ENCODE measurements at places on chromosomes 13 and 19.
A peak's percentile ranks its signal among the peaks of the same experiment; 100 is the strongest.

GRCh38 chr13:78649997-78650716 lies 8.8 kb downstream of the OBI1 start:
- DNase-seq, result no peak

DNA sequence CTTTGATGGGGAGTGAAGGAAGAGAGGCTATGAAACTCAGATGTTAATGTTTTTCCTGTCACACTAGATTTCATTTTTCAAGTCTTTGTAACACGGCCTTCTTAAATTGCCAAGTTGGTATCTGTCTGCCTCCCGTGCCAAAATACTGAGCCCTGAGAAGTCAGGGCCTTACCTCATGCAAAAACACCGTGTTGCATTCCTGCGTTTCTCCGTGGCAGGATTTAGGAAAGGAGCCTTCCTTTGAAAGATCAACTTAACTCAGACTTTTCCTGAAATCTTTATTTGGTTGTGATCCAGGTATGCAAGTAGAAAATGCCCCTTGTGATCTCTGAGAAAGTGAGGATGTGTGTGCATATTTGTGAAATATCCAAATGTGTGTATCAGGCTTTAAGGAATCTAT lies 1291.0 kb upstream of the SLC10A2 start:
- no peak for DNase-seq

- peak; percentile 56 for DNase-seq
Observed at GRCh38 chr13:20703780-20704458, 420 bp downstream of the IL17D start.

DNA sequence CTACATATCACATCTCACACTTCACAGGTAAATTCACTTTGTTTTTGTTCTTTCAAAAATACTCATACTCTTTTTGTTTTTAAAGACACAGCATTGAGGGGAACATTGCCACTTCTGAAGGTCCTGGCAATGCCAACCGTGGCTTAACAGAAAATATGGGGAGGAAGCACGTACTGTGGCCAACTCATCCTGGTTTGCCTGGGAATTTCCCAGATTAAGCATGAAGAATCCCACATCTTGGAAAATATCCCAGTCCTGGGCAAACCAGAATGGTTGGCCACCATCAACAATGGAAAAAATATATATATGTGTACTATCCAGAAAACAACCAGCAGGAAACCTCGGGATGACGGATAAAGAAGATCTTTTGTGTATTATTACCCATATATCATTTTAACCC lies 1032.2 kb upstream of the SLC10A2 start:
- DNase-seq, result no peak

- no peak for DNase-seq
Observed at GRCh38 chr13:24251525-24251924, 57.9 kb upstream of the C1QTNF9 start.

DNA sequence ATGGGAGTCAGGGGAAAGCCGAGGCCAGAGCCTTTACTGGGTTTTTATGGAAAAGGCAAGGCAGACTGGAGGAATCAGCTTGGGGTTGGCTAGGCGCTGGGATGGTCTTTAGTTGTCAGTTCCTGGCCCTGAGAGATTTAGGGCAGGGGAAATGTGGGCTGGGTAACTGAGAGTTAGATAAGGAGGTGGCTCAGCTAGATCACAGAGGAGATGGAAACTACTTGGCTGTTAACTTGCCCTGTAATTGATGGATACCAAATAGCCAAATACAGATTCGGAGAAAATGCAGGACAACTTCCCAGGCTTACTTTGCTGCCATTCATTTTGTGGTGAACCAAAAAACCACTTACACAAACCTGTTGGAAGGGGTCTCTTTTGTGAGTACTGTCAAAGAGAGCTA lies 54.0 kb downstream of the LRCH1 start:
- DNase-seq, result no peak
